ENCODE measurements at places on chromosomes 5 and 9.

- no peak for DNase-seq
These were observed 322.1 kb upstream of the MSX2 start for GRCh38 chr5:174402222-174402812.

DNA sequence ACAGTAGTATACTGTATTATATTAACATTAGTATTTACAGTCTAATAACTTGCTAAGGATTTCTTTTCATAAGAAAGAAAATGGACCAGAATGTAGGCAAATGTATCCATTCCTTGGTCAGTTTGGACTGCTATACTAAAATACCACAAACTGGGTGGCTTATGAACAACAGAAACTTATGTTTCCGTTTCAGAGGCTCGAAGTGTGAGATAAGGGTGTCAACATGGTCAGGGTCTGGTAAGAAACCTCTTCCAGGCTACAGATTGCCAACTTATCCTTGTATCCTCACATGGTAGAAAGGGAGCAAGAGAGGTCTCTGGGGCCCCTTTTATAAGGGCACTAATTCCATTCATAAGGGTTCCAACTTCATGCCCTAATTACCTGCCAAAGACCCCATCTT lies 9.2 kb upstream of the ESM1 start:
- DNase-seq: no peak

DNA sequence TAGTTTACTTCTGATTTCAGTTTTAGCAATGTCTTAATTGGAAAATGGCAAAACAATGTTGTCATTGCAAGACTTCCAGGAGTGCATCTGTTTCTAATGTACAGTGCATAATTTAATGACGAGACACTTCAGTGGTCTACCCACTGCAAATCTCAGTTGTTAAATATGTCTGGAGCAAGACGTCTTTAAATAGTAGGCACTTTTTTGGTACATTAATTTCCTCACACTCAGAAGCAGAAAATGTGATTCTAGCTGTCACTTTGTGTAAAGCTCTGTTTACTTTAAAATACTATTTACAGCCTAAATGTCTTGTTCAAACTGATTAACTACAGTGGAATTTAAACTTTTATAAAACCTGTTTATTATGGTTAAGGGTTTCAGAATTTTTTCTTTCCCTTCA lies 815.5 kb downstream of the TLE1 start:
- no peak for DNase-seq

DNA sequence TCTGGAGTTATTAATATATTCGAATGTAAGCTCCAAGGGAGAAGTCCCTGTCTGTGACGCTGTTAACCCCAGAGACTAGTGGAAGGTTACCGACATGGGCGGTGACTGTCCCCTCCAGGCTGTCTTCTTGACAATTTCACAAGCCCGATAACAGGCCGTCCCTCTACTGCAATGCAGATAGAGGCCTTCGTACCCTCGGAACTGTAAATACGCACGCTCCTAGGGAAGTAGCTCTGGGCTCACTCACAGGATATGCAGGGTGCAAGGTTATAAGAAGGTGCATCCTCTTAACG lies 680 bp upstream of the RFK start:
- DNase-seq: no peak

DNA sequence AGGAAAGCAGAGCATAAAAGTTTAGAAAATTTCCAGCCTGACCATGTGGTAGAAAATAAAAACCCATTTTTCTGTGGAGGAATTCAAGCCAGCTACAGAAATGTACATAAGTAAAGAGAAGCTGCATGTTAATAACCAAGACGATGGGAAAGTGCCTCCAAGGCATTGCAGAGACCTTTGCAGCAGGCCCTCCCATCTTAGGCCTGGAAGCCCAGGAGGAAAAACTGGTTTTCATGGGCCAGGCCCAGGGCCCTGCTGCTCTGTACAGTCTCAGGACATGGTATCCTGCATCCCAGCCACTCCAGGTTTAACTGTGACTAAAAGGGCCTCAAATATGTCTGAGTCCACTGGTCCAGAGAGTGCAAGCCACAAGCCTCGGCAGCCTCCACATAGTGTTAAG lies 754.8 kb upstream of the RIOK2 start:
- DNase-seq: no peak

GRCh38 chr5:67063791-67064190 lies 132.8 kb downstream of the CD180 start:
- no peak for DNase-seq

GRCh38 chr9:68532131-68532530 lies 8.6 kb downstream of the TMEM252 start:
- DNase-seq: no peak

- no peak for DNase-seq
These were observed 57.3 kb downstream of the GADD45G start for GRCh38 chr9:89661956-89662717.

GRCh38 chr5:90096415-90097081 lies 313.0 kb downstream of the CETN3 start:
- no peak for DNase-seq

DNA sequence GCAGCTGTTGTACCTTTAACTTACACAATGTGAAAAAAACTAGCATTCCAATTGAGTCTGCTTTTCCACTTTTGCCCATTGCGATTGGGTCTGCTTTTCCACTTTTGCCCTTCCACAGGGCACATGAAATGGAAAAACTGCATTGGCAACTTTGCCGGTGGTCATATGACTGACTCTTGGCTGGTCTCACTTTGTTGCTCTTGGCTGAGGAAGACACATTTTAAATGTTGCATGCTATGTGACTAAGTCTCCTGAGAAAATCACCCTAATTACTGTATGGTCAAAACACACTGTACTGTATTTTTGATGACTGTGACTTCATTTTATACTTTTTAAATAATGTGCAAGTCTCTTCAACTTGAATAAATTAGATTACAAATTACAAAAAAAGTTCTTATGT lies 1.6 kb upstream of the OXCT1 start:
- DNase-seq: no peak

DNA sequence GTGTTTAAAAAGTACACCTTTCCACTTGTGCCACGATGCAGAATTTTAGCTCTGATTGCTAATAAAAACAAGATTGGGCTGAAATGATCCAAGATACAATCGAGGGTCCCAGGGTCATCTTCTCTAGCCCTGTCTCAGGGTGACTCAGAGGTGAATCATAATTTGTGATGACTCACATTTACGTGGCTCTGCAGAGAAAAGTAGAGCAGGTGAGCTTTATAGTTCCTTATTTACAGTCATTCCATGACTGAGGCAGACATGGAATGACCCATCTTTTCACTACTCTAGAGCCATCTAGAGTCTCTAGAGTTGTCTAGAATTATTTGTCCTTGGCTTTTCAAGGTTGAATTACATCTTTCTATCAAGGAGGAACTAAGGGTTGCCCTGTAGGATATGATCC lies 155.2 kb downstream of the GAS1 start:
- no peak for DNase-seq

DNA sequence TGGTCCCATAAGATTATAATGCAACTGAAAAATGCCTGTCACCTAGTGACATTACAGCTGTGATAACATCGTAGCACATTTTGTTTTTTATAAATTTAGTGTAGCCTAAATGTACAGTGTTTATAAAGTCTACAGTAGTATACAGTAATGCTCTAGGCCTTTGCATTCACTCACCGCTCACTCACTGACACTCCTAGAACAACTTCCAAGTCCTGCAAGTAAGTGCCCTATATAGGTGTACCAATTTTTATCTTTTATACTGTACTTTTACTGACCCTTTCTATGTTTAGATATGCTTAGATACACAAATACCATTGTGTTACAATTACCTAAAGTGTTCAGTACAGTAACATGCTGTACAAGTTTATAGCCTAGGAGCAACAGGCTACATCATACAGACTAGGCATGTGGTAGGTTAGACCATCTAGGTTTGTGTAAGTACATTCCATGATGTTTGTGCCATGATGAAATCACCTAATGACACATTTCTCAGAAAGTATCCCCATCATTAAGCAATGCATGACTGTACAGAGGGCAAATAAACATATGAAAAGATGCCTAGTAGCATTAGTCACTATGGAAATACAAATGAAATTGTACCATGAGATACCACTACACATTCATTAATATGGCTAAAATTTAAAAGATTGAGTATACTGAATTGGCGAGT lies 127.6 kb downstream of the TRPM6 start:
- DNase-seq: no peak

- no peak for DNase-seq
These were observed 97.0 kb upstream of the VLDLR start for GRCh38 chr9:2524601-2525000.

DNA sequence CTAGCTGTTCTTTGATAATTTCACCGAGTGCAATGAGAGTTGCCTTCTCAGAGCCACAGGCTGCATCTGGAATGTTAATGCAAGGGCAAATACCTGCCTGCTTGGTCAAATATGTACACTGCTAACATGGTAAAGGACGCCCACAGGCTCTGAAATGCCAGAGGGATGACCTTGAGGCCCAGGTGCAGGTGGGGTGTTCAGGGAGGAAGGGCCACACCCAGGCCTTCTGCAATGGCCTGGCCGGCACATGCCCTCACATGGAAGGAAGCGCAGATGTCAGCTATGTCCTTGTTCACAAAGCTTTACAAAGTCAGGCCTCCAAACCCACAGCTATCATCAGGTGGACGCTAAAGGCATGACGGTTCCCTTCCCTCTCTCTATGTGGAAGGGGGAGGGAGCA lies 48.6 kb downstream of the HRH2 start:
- DNase-seq: no peak

DNA sequence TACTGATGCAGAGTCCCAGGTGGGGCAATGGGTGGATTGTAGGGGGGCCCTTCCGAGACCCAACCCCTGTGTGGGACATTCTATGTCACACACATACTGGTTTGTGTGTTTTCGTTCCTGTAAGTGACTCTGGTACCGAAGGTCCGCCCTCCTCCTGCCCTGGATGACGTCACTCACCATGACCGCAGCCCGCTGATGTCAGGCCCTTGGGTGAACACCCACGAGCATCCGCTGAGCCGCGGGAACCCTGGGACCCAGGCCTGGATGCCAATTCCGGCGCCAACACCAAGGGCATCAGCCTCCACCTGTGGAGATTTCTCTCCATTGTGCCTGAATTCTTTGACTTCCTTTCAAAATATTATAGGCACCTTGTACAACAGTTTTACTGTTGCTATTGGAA lies 184.3 kb downstream of the MTRR start:
- no peak for DNase-seq

DNA sequence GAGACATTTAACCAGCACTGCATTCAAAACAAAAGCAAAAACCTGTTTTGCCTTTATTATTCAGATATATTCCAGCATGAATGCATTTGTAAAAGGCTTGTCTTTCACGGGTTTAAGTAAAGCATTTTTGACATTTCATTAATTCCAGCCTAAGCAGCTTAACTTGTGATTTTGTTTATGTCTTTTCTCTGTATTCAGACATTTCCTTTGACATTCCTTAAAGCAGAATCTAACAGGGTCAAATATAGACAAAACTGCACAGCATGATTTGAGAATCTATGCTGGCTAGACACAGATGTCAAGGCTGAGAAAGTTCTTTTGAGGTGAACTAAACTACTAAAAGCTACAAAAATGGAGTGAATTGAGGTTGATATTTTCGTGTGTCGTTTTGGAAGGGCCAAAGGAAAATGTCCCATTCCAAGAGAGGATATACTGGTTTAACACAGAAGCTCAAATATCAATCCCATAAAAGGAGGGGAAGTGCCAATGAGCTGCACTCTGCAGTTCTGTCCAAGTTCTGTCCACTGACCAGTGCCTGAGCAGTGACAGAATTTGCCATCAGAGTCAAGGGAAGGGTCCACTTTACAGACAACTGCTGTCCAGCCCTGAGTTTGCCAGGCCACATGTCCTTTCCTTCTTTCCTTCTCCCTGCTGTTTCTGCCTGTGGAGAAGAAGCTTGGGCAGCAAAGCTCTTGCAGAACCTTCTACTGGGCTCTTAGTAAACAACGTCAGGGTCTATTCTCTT lies 198.7 kb upstream of the KLF9 start:
- DNase-seq: no peak

DNA sequence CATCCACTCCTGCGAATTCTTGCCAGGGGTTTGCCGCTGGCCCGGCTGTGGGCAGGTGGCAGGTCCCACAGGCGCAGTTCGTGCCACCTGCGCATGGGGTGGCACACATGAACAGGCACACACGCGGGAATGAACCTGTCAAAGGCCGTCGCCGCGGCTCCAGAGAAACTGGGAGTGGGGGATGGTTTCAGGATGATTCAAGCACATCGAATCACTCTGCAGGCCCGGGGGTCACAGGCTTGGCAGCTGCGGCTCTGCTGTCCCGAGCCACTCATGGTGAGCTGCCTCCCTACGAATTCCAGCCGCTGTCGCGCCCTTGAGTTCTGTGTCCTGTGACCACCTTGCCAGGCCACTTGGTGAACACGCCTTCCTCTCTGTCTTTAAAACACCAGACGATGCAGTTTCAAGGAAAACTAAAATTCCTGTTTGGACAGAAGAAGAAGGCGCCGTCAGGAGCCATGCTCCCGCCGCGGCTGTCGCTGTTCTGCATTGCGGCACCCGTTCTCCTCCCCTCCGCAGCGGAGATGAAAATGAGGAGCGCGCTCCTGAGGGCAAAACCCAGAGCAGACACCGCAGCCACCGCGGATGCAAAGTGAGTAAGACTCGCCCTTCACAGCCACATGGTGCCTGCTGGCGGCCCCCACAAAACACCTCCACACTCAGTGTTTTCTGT lies 15.4 kb upstream of the EXOC3 start:
- no peak for DNase-seq

GRCh38 chr9:110192531-110193261 lies 15.3 kb downstream of the C9orf152 start:
- DNase-seq: no peak

- DNase-seq: no peak
These were observed 145.4 kb downstream of the MAPKAP1 start for GRCh38 chr9:125561509-125562148.

DNA sequence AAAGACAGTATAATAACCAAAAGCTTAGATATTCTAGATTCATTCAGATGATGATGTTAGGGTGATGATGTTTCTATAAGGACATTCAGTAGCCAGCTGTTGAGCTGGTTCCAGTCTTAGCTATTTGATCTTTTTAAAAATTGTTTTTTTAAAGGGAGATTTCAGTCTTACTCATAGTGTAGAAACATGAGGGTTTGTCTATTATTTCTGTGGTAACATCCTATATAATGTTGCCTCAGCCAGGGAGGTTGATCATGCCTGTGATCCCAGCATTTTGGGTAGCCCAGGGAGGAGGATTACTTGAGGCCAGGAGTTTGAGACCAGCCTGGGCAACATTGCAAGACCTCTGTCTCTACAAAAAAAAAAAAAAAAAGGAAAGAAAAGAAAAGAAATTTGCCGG lies 167.8 kb downstream of the DOCK2 start:
- DNase-seq: no peak

DNA sequence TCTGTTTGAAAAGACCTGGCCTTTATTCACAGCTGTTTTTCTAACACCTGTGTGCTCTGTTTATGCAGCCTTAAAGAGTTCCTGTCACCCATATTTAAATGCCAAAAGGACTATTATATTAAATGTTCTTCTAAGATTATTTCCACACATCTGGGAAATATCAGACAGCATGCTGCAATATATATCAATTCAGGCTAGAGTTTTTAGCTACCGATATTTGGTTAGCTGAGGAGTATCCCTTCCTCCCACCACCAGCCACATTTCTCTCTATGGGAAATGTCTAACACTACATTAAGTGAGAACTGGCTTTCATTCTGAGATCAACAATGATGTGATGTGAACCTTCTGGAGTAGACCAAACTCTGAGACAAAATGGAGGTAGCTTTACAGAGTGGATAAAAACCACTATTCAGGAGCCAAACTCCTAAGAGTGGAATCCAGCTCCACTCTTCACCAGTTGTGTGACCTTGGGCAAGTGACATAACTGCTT lies 509.2 kb downstream of the ZNF608 start:
- no peak for DNase-seq
